NCI-H2227 treated with DMSO at 0.1 percent for 48 hours (cell line): ENCODE measurements at places on chromosomes 6 and 20.

GRCh38 chr20:6055981-6056569, 2.2 kb upstream of the LRRN4 start:
- DNase-seq, result no peak

- DNase-seq, result no peak
Measured at GRCh38 chr6:149209871-149210775, 107.4 kb upstream of the TAB2 start.

DNA sequence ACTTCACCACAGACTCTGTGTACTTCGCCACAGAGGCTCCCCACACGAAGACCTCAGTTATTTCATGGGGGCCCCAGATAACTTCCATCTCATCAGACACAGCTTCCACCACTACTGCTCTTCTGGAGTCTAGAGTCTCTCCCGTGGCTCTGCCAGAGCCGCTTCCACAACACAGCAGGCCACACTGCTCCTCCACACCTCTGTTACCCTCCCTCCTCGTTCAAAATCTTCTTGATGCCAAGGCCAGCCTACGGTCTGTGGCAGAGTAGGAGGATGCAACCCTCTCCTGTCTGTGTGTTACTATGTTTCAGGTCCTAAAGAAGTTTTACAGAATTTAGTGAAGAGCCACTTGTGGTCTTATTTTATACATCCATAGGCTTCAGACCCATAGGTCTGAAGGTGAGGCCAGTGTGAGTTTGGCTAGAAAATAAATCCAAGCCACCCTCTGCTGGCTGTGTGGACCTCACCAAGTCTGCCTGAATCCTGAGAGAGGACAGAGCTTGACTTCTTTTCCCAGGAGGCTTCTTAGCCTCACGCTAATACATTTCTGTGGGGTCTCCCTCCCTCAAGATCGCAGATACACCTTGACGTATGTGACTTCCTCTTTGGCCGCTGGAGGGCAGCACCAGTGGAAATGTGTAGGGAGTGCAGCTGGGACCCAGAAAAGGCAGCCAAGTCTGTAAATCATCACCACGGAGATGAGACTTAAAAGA, 197.7 kb downstream of the FAXC start:
- no peak for DNase-seq

GRCh38 chr6:27478141-27478705, 5.3 kb upstream of the ZNF184 start:
- no peak for DNase-seq

DNA sequence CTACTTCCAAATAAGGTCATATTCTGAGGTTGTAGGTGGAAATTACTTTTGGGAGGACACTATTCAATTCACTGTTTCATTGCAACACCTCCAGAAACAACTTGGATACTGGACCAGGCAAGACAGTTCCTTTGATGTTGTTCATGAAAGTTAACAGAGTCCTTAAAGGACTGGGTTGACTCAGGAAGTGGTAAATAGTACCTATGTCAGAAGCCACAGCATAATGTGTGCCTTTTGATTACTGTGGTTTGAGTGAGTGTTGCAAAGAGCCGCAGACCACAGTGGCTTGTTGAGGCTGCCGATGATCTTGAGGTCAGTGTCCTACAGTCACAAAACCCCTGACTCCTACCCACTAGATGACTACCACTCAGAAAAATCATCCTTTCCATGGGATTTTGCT, 10.9 kb downstream of the IL20RA start:
- no peak for DNase-seq

GRCh38 chr6:107711412-107712236, 112.5 kb downstream of the SCML4 start:
- no peak for DNase-seq

DNA sequence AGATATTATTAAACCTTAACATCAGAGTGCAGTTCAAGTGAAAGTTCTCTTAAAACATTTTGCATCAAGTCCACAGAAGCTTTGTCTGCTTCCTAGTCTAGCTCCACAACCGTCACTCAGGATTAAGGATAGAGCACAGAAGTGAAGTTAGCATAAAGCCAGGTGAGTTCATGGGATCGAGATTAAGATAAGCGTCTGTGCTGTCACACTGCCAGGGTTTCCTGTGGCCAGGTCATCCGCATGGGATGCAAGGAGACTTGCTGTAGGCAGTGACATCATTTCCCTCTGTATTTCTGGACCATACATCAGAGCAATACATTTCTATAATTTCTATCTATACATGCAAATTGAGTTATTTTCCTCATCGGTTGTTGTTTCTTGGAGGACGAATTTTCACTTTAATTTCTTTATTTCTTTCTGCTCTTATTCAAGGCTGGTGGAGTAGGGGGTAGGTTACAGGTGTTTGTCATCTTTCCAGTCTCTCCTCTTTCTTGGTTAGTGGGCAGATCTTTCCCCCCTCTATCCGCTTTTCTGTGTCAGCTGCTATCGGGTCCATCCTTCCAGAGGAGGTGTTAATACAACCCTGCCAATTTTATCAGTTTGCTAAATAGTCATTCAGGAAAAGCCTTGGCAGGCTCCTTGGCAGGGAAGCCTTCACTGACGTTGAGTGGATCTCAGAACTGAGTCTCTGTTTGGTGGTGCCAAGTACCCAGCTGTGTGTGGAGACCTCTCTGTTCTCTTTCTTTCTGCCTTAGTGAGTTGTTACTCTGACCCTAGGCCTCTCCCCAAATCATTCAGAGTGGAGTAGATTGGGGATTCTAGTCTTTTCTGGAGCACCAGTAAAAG, 307.6 kb upstream of the MAP3K7 start:
- DNase-seq, result no peak

- DNase-seq, result no peak
Measured at GRCh38 chr20:2836035-2836434, 4.4 kb downstream of the PCED1A start.

DNA sequence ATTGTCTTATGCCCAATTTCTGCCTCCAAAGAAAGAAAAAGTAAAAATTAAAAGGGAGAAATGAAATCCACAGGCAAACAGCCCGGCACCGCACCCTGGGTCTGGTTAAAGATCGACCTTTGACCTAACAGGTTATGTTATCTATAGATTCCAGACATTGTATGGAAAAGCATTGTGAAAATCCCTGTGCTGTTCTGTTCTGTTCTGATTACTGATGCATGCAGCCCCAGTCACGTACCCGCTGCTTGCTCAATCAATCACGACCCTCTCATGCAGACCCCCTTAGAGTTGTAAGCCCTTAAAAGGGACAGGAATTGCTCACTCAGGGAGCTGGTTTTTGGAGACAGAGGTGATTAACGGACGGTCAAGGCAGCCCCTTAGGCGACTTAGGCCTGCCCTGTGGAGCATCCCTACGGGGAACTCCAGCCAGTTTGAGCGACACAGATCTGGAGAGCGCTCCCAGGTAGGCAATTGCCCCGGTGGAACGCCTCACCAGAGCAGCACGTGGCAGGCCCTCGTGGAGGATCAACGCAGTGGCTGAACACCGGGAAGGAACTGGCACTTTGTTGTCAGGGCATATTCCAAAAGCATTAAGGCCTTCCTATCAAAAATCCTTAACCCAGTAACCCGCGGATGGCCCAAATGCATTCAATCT, 12.0 kb upstream of the HFE start:
- no peak for DNase-seq

DNA sequence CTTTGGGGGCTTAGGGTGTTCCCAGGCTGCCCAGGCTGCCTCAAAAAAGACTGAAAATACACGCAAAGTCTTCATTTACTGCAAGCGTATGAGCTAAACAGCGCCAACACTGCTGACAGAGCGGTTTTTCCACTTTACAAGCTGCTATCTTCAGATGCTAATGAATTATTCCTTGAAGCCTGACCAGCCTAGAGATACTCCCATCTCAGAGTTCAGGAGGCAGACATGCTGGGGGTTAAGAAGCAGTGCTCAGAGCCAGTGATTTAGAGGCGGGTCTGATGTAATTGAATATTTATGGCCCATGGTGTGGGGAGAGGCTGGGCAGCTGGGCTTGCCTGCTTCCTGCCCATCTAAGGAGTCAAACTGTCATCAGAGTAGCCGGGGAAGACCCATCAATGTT, 241.4 kb downstream of the SLC24A3 start:
- DNase-seq, result peak; percentile 26

DNA sequence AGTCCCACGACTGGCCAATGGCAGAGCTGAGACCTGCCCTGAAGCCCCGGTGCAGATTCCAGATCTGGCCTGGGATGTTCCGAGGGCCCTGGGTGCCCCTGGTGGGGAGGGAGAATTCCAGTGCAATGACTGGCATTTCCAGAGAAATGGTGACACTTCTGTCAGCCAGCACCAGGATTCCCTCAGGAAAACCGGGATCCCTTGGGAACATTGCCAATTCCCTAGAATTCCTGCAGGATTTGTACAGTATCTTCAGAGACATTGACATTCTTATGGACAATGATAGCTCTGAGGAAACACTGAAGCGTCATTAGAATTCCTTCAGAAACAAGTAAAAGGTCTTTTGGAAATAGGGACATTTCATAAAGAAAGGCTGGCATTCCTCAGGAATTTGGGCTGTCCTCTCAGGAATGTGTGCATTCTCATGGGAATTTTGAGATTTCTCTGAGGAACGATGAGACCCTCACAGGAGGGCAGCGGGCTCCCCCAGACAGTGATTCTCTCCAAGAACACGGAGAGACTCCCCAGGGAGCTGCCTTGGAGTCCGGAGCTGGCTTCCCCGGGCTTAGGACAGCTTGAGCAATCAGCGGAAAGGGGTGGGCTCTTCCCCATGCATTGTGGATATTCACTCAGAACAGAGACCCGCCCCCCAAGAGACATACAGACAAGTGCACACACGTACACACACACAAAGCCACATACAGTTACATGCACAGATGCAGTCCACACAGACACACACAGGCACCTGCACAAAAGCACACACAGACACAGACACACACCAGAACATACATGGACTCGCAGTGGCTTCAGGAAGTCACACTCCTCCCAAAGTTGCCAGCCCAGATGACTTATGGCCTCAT, 35.2 kb upstream of the BPIFA2 start:
- DNase-seq, result no peak

GRCh38 chr6:69421269-69421668, 375.5 kb downstream of the LMBRD1 start:
- DNase-seq, result no peak

DNA sequence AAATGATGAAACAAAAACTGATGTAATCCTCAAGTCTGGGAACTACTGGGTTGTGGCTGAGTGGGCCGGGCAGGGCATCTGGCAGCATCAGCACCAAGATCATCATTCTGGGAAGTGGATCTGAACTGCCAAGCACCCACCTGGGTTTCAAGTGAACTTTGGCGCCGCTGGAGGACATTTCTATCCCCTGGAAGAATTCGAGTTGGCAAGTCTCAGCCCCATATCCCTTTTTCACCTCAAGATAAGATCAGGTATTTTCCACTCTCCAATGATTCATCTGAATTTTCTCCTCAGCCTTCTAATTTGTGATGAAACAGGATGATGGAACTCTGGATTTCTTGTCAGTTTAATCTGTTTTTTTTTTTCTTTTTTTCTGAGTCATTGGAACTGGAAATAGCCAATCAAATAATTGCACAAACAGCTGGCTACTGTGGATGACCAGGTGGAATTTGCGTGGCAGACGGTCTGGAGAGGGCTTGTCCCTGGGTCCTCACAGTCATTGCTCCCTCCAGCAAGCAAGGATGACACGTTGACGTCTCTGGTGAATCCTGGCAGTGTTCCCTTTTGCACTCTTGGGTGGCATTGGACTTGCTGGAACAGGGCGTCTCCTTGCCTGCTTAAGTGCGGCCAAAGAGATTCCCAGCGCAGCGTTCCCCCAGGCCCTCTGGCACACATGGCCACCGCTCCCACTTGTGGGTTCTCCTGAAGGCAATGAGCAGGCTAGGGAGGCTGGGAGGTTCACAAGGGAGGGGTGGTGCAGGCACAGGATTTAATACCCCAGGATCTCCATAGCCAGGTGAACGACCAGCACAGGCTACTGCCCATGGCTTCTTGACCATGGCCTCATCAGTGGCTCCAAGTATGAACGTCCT, 80.4 kb downstream of the DHX35 start:
- DNase-seq, result no peak

DNA sequence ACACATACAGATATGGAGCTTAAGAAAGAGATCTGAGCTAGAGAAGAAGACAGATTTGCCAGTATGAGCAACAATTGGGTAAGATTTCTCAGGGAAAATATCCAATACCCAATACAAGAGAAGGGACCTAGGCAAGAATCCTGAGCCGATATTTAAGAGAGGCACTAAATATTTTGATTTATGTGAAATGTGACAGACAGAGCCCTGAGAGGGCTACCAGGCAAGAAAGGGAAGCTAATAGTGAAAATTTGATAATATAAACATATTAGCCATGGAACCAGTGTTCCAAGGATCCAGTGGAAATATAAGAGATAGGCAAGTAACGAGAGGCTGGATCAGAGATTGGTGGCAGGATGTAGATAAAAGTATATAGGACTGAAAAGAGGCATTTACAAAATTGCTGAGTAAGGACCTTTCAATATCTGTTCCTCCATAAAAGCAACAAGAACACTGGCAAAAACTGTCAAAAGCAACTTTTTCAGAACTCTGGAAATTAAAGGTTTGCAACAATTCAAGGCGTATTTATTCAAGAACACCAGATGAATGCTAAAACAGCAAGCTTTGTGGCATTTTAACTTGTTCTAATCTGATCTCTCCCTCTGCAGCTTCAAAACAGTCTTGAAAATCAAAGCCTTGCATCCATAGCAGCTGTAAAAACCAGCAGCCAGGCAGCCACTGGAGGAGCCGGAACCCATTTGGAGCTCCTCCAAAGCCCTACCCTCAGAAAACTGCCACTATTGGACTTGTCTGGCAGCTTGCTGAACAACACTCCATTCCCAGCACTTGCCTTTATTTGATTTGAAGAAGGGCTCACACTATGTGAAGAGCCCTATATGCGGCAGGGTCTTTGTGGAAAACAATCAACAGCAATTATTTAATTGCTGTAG, 58.8 kb downstream of the REV3L start:
- DNase-seq, result no peak

- DNase-seq, result no peak
Measured at GRCh38 chr20:46376196-46376785, 30.1 kb downstream of the ELMO2 start.

DNA sequence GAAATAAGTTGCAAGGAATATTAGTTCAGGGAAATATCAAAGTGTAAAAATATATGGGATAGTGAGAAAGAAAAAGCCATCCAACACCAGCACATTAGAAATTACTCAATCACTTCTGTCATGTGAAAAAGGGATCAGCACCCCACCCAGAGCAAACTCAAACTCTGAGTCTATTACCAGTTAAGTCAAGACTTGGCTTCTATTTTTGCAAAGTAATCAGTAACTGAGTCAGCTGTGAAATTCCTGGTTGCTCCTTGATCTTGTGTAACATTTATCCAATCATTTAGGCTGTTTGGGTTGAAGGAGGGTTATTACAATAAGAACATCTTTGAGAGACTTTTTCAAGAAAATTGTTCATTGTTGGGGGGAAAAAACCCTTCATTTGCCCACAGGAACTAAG, 51.2 kb downstream of the SLC22A23 start:
- no peak for DNase-seq

- no peak for DNase-seq
Measured at GRCh38 chr6:25868436-25869183, 5.4 kb downstream of the SLC17A3 start.

- DNase-seq, result peak; percentile 36
Measured at GRCh38 chr6:41066867-41067304, 5.3 kb downstream of the OARD1 start.

- no peak for DNase-seq
Measured at GRCh38 chr6:64815718-64816117, 891.3 kb downstream of the EYS start.
